Thoracic aorta (tissue), 2 donors: ENCODE measurements at places on chromosomes 16 and 17. TPM values are rescaled to one million over a fixed set of nuclear protein-coding genes. Genes with fewer than 3 reads are reported as not detected.
A peak's percentile ranks its signal among the peaks of the same experiment; 100 is the strongest.

RNF222 gene
- 0.56 TPM for total RNA-seq

TM4SF5 gene
- not detected for total RNA-seq

- no peak overlapping the region for H3K4me3 ChIP-seq
- peaks cover 7% of the 10 kb centered on the region for H3K4me1 ChIP-seq
- no peak for DNase-seq
Observed at GRCh38 chr17:64420143-64420670, 28.7 kb upstream of the MILR1 start.

GRCh38 chr16:46711106-46712058 is 21.9 kb downstream of the ORC6 start:
- H3K4me1 ChIP-seq, result no peaks in the 10 kb centered on the region
- H3K27me3 ChIP-seq, result no peaks in the 10 kb centered on the region
- H3K27ac ChIP-seq, result no peak overlapping the region

DNA sequence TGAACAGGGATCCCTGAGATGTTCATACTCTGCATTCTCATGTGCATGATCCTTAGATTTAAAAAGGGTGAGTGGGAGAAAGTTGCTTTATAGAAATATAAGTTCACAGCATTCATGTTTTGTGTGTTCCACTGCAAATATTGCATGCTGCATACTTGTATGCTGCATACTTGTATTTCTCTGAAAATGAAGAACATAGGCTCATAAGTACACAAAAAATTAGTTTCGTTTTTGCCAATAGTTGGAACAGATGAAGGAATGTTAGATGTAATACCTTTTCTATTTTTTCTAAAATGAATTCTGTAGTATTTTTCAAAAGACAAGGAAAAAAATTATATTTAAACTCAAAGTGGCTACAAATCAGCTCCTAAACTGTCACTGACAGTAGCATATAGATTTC is 79.0 kb downstream of the NFAT5 start:
- no peaks in the 10 kb centered on the region for H3K4me1 ChIP-seq
- no peak overlapping the region for H3K4me3 ChIP-seq
- DNase-seq, result no peak

DNA sequence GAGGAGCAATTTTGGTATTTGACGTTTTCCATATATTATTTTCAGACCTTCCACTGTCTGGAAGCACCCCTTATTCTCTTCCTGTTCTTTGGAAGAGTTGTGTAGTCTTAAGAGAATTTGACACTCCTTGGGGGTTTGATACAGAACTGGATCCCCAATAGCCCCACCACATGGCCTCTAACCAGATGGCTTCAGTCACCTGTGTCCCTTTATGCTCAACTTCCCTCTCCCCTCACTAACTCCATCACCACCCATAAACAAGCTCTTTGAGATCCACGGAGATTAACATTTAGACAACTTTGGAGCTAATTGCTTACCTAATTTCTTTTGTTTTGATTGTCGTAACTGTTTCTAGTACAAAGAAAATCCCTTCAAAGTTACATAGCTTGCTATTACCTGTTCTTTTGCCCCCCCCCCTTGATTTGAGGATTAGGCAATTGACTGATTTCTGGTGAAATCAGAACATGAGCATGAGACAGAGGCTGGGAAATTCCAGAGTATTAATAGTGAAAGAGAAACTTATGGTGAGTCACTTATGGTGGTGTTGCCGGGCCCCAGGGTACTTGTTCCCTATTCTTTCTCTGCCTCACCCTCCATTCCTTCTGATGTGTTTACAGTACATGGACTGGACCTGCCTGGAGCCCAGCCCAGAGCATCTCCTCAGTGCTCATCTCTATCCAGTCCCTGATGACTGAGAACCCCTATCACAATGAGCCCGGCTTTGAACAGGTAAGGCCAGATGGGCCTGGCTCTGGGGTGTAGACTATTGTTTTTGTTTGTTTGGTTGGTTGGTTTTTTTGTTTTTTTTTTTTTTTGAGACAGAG is 7.5 kb downstream of the UBE2Z start:
- no peaks in the 10 kb centered on the region for H3K27me3 ChIP-seq
- peaks cover 6% of the 10 kb centered on the region for H3K4me1 ChIP-seq
- no peak overlapping the region for H3K4me3 ChIP-seq
- H3K27ac ChIP-seq, result no peak overlapping the region
- no peak for DNase-seq

- H3K36me3 ChIP-seq, result no peaks in the 10 kb centered on the region
- no peak for DNase-seq
- no peaks in the 10 kb centered on the region for H3K4me1 ChIP-seq
- H3K4me3 ChIP-seq, result no peak overlapping the region
- no peak overlapping the region for H3K27ac ChIP-seq
Observed at GRCh38 chr17:58985367-58985766, 121.3 kb downstream of the TRIM37 start.

- no peak overlapping the region for H3K4me3 ChIP-seq
- H3K27ac ChIP-seq, result no peak overlapping the region
- no peaks in the 10 kb centered on the region for H3K27me3 ChIP-seq
- peaks cover 2% of the 10 kb centered on the region for H3K4me1 ChIP-seq
Observed at GRCh38 chr16:13936596-13937081, 16.7 kb downstream of the ERCC4 start.

DNA sequence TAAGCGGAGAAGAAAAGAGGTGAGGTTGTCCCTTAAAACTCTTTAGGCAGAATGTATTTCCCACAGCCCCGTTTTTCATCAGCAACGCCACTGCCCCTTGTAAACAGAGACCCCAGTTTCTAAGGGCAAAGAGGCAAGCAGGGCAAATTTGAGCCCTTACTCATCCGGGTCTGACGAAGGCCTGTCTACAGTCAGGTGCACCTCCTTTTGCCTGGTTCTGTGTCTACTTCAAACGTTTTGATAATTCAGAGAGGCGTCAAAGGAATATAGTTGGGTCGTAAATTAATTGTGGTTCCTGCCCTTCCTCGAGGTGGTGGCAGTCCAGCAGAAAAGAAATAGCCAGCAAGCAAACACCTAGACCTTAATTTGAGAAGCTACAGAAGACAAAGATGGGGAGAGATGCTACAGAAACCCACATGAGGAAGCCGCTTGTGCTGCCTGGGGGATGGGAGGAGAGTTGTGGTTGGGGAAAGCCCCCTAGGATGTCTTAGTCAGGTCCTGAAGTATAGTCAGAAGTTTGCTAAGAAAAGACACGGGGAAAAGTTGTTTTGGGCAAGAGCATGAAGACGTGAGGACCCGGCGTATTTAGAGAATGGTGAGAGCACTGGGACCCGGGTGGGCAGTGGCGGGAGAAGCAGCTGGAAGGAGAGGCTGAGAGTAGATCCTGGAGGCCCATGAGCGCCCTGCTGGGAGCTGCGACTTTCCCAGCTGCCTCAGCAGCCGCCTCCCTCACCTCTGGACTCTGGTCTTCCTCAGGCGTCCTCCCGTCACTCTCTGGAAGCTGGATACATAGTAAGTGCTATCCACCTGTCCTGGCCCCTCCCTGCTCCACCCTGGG is 2.4 kb downstream of the FBRS start:
- peaks cover 44% of the 10 kb centered on the region for H3K36me3 ChIP-seq
- H3K27ac ChIP-seq, result peak overlapping the region; percentile 98
- DNase-seq, result no peak
- H3K27me3 ChIP-seq, result no peaks in the 10 kb centered on the region
- peak overlapping the region; percentile 98 for H3K4me3 ChIP-seq
